COR-L47 (cell line): ENCODE measurements at places on chromosomes 4 and X.
A peak's percentile ranks its signal among the peaks of the same experiment; 100 is the strongest.

- DNase-seq: no peak
Measured at GRCh38 chrX:67613366-67613765, 69.5 kb downstream of the AR start.

GRCh38 chrX:141839856-141840255, 1.7 kb downstream of the MAGEC3 start:
- no peak for DNase-seq

DNA sequence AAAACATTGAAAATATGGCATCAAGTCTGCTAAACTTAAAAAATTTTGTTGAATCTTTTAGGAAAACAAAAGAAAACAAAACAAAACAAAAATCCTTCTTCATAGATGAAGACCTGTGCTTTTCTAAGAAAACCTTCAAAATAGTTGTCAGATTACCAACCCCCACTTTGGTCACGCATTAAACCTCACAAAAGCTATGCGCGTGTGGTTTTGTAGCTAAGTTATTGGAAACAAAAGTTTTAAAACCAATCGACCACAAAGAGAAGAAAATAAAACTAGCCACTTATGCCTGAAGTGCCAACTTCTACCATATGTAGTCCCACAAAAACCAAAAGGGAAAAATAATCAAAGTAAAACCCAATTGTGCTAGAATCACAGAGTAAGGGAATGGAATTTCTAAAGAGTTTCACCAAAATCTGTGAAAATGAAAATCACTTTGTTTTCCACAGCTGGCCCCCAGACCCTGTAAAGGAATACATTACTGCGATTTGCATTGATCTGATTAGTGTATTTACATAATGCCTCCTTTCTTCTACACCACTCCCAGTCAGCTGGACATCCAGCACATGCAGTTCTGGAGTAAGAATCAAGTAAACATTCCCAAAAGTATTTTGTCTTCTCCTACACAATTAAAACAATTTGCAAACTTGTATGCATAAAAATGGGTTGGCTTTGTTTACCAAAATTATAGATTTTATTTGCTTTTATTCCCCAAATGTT, 330.1 kb upstream of the DKK2 start:
- no peak for DNase-seq

DNA sequence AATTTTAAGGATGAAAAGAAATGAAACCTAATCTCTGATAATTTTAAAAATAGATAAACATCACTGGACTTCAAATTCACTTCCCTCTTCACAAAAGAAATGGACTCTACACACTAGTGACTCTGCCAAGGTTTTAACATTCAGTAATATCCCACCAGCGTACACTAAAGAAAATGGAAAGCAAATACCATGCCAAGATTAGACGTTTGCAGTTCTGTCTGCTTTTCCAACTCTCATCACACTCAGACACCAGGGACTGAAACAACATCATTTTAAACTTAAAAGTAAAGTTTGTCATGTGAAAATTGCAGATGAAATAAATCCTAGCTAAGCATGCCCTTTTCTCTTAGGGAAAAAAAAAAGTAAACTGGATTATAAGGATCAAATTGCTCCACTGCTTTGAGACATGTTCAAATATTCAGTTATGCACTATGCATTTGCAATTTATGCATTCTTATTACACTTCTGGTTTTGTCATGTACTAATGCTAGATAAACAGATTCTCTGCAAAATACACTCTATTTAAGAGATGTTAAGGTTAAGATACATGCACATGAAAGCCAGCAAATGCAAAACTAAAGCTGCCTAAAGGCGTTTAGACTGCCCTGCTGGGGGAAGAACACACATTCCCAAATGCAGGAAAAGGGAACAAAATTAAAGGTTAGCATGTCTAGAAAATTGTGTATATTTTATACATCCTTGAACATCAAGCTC, 534.4 kb upstream of the EPHA5 start:
- DNase-seq: no peak

GRCh38 chr4:151462554-151462953, 53.6 kb downstream of the FHIP1A start:
- DNase-seq: no peak

- no peak for DNase-seq
Measured at GRCh38 chr4:3442460-3442958, 741 bp downstream of the HGFAC start.

- no peak for DNase-seq
Measured at GRCh38 chrX:40383969-40384368, 196.8 kb upstream of the ATP6AP2 start.

DNA sequence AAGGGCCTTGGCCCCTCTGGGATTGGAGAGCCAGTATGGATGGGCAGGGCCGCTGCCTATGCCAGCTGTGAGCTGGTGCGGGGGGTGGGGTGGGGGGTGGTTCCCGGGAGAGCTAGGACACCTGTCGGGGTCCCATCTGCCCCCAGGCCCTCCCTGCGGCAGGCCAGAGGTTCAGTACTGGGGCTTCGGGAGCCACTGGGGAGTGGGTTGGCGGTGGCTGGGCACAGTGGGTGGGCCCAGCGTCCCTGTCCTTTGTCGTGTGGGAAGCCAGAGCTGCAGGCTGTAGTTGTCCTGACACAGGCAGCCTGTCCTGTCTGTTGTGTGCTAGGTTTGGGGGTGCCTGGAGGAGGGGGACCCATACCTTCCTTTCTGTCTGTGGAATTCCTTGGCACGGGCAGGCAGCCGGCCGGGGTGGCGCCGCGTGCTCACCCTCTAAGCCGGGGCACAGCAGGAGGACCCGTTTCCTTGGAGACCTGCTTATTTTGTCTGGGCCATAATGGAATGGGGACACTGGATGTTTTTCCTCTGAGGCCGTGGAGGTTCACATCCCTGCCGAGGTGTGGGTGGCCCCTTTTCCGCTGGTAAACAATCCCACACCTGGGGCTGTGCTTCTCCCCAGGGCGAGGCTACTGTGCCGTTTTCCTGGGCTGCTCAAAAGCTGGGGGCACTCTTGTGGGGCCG, 14.8 kb downstream of the DOK7 start:
- DNase-seq: peak; percentile 66
